ENCODE measurements at places on chromosomes 4 and X.

GRCh38 chr4:5209862-5210261 lies 158.6 kb downstream of the STK32B start:
- DNase-seq, result no peak

GRCh38 chr4:97038146-97038516 lies 1105.1 kb downstream of the STPG2 start:
- no peak for DNase-seq

DNA sequence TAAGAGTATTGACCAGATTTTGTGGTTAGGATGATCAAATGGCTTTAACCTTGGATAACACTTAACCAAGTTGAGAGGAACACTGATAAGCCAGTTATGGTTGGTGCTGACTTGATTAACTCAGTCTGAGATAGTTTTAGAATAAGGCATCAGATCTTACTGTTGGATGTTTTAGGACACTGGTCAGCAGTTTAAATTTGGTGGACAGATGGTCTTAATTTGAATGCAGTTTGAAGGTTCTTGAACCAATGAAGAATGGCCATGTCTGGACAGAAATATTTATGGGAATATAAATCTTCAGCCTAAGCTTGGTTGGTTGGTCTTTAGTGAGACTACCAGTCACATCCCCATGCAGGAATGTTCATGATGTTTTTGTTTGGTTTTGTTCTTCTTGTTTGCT lies 2.6 kb upstream of the GIMD1 start:
- no peak for DNase-seq

GRCh38 chr4:7978489-7978888 lies 38.8 kb upstream of the AFAP1 start:
- no peak for DNase-seq

- DNase-seq, result no peak
Observed at GRCh38 chr4:169263791-169264392, 6.9 kb downstream of the SH3RF1 start.

DNA sequence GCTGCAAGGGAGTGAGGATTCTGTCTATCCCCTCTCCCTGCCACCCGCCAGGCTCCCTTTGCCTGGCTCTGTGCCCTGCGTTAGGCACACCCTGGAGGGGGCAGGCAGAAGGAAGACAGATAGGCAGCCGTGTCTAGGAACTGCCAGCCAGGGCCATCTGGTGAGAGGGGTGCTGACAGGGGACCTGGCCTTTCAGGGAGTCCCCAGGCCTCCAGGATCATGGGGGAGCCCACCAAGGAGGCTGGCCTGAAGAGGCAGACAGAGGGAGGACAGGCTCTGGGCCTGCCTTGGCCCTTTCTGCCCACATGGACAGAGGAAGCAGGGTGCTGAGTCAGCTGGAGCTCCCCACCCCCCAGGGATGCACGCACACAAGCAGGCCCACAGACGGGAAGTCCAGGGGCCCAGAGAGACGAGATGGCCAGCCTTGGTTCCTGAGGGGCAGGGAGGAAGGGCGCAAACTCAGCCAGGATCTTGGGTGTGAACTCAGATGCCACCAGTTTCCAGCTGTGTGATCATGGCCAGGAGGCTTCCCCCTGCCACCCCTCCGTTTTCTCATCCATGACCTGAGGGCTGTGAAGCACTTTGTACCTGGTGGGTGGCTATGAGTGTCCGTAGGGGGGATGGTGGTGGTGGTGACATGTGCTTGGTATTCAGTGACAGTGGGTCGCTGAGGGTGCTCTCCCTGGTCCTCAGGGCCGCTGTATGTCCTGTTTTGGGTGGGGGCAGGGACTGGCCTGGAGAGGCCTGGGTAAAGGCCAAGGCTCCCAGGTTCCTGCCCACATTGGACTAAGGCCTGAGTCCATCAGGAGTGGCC lies 1.8 kb downstream of the SH3BP2 start:
- DNase-seq, result no peak
